ENCODE measurements at places on chromosomes 13 and 19.

DNA sequence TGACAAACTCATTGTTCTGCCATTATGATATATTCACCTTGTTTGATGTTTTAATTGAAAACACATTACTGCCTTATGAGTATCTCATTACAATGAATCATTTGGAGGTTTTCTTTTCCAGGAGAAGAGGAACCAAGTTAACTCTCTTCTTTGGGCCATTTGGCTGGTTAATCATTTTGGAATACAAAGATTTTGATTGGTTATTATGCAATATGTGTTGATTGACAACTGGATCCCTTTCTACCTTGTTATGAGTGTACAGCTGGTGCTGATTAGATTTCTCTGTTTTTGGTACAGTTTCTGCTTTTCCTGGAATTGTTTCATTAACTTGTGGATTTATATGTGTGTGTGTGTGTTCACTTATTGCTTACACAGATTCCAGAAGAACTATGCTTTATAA is 49.2 kb upstream of the RGCC start:
- H3K4me3 ChIP-seq = no peak overlapping the region
- no peaks in the 10 kb centered on the region for H3K4me1 ChIP-seq
- no peak for DNase-seq
- H3K36me3 ChIP-seq = no peaks in the 10 kb centered on the region
- H3K27me3 ChIP-seq = no peaks in the 10 kb centered on the region

DNA sequence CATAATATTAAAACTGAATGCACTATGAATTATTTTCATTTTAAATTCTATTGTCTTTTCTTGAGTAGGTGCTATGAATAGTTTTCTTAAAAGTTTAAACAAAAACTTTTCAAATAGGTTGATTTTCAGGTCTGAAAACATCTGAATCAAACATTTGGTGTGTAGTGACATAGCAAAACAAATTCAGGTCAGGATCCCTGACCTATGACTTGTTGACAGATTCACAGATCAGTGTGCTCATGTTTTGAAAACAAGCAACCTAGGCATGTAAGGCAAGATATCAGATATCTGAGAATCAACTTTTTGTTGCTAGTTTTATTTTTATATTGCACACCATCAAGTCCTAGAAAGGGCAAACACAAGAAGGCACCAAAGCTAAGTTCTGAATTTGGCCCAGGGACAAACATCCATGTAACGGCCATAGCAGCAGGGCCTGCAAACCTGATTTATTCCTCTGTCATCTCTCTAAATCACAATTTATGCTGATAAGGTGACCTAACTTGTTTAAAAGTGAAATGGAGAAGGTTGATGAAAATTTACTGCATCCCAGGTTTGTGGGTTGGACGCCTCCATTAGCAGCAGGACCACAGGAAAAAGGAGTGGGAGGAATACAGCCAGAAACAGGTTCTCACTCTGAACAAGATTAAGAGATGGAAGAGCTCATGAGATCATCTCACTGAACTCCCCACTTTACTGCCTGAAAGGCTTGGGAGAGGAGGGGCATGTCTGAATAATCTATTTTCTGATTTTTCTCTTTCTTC is 337.7 kb downstream of the KCNRG start:
- H3K4me3 ChIP-seq = no peak overlapping the region
- H3K27ac ChIP-seq = no peak overlapping the region
- H3K27me3 ChIP-seq = no peaks in the 10 kb centered on the region
- peaks cover 19% of the 10 kb centered on the region for H3K4me1 ChIP-seq
- no peak for DNase-seq

GRCh38 chr13:33381906-33382305 is 96.4 kb upstream of the STARD13 start:
- no peaks in the 10 kb centered on the region for H3K36me3 ChIP-seq
- H3K27ac ChIP-seq = no peak overlapping the region
- H3K4me3 ChIP-seq = no peak overlapping the region

DNA sequence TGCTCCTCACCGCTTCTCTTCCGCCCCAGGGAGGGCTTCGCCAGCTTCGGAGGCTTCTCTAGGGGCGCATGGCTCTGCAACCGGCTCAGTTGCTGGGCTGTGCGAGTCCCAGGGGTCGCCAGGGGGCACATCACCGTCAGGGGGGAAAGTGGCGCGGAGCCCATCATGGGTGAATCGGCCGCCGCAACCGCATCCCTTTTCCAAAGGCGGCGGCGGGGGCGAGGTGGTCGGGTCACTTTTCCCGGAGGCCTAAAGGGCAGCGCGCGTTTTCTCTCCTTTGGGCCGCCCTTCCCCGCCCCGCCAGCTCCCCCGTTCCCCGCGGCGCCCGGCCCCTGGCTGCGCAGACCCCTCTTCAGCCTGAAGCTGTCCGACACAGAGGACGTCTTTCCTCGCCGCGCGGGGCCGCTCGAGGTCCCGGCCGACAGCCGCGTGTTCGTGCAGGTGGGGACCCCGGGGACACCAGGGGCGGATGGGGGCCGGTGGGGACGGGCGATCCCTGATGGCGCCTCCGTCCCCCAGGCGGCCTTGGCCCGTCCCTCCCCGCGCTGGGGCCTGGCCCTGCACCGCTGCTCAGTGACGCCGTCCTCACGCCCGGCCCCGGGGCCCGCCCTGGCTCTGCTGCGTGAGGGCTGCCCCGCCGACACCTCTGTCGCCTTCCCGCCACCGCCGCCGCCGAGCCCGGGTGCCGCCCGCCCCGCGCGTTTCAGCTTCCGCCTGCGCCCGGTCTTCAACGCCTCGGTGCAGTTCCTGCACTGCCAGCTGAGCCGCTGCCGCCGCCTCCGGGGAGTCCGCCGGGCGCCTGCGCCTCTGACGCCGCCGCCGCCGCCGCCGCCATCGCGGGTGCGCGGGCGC is 1.7 kb downstream of the TGFBR3L start:
- peaks cover 45% of the 10 kb centered on the region for H3K27me3 ChIP-seq
- peak; percentile 67 for DNase-seq
- peak overlapping the region; percentile 49 for H3K4me3 ChIP-seq
- no peak overlapping the region for H3K27ac ChIP-seq

- H3K4me3 ChIP-seq = peak overlapping the region; percentile 14
- H3K27ac ChIP-seq = peak overlapping the region; percentile 72
- DNase-seq = no peak
- no peaks in the 10 kb centered on the region for H3K36me3 ChIP-seq
Observed at GRCh38 chr13:77536358-77536757, 852 bp downstream of the SCEL start.

DNA sequence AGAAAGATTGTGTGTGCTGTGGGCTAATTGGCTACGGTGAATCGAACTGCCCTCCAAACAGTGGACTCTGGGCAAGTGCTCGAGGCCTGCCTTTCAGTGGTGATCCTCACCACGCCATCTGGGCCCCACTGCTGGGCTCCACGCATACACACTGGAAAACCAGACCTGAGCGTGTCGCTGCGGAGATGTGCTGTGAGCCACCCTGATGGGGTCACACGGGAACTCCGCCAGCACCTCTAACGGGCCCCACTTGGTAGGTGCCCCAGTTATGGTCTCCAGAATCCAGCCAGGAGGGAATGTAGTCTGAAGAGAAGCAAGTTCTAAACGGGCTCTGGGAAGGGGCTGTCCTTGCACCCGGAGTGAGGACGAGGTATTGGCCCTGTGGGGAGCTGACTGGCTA is 39.3 kb downstream of the C13orf46 start:
- H3K4me1 ChIP-seq = peaks cover 7% of the 10 kb centered on the region
- no peak overlapping the region for H3K27ac ChIP-seq
- DNase-seq = no peak
- H3K27me3 ChIP-seq = peaks cover 3% of the 10 kb centered on the region
- H3K36me3 ChIP-seq = no peaks in the 10 kb centered on the region
- no peak overlapping the region for H3K4me3 ChIP-seq
